ENCODE measurements at places on chromosomes 1 and 21.

- DNase-seq = no peak
Observed at GRCh38 chr1:37947364-37947763, 511 bp upstream of the INPP5B start.

DNA sequence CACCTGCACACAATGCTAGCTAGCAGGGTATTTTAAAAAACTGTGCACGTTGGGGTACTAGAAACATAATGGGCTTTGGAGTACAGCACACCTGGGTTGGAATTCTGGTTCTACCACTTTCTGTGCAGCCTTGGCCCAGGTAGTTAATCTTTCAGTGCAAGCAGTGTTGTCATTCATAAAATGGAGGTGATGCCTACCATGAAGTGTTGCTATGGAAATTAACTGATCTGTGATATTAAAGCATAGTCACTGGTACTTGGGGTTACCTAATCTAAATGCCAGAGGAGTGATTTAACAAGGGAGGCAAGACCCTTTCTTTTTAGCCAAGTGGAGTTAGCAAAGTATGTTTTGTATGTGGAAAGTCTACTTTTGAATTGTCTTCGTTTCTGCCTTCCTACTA is 18.0 kb downstream of the ATP1B1 start:
- no peak for DNase-seq

DNA sequence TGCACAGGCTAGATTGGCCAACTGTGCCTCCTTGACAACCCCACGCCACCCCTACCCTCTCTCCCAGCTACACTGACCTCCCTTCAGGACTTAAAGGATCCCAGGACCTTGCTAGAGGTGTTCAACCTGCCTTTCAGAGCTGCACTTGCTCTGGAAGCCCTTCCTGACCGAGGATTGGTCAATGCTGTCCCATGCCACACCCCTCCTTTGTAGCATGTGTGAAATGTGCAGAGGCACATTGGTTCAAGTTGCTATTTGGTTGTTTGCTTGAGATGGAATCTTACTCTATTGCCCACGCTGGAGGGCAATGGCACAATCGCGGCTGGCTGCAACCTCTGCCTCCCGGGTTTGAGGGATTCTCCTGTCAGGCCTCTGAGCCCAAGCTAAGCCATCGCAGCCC is 21.8 kb downstream of the ACTA1 start:
- no peak for DNase-seq

GRCh38 chr21:40164905-40165772 is 297.9 kb downstream of the PCP4 start:
- DNase-seq = no peak

DNA sequence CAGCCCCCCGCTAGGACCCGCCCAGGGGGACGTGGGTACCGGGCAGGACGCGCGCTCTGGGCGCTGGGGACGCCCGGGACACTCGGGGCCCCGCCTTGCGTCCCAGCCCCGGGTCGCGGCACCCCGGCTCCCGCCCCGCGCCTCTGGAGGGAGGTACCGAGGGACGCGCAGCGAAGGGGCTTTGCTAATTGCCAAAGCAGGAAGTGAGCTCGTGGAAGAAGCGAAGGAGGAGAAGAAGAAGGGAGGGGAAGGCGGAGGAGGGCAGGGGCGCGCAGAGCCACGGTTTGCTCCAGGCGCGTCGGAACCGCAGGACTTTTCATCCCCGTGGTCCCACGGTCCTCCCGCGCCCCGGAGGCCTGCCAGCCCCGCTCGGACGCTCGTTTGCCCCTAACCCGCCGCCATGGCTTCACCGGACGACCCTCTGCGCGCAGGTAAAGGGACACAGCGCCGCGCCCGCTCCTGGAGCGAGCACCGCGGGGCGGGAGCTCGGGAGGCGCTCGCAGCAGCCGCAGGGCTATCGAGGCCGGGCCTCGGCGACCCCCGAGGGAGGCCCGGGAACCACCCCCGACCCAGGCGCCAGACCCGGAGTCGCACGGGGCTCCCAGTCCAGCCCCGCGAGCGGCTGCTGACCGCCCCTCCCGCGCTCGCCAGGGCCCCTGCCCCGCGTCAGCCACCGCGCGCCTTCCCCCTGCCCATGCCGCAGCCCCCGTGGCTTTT is 1.3 kb downstream of the EDARADD start:
- DNase-seq = peak; percentile 29

DNA sequence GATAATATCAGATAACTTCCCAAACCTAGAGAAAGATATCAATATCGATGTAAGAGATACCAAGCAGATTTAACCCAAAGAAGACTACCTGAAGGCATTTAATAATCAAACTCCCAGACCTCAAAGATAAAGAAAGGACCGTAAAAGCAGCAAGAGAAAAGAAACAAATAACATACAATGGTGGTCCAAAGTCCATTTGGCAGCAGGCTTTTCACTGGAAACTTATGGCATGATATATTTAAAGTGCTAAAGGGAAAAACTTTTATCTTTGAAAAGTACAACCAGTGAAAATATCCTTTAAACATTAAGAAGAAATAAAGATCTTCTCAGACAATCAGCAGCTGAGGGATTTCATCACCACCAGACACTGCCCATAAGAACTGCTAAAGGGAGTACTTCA is 812.7 kb upstream of the ADAMTS5 start:
- no peak for DNase-seq

All from stimulated activated CD4-positive, alpha-beta T cell treated with anti-CD3 and anti-CD28 coated beads, Interleukin-12 subunit alpha, Interleukin-12 subunit beta, amount 100 ng/mL, for 4 hours (primary cell).